ENCODE measurements at places on chromosomes 3 and 15. TPM values are rescaled to one million over a fixed set of nuclear protein-coding genes. Genes with fewer than 3 reads are reported as not detected.

The VWA5B2 gene
- total RNA-seq = not detected

The ST8SIA2 gene
- total RNA-seq = 1.8 TPM

- no peak for DNase-seq
Measured at GRCh38 chr3:101185341-101185740, 135.0 kb downstream of the IMPG2 start.

- no peak for DNase-seq
Measured at GRCh38 chr3:81695302-81695701, 66.1 kb downstream of the GBE1 start.

- no peak for DNase-seq
Measured at GRCh38 chr15:77464129-77464865, 43.6 kb downstream of the HMG20A start.
